Prostate gland (tissue), 2 donors: ENCODE measurements at places on chromosomes 3 and 15.

- no peak overlapping the region for H3K4me3 ChIP-seq
- no peak overlapping the region for H3K27ac ChIP-seq
- no peaks in the 10 kb centered on the region for H3K36me3 ChIP-seq
- DNase-seq: no peak
Observed at GRCh38 chr3:18512007-18512406, 86.9 kb upstream of the SATB1 start.

GRCh38 chr3:39136533-39137434, 16.6 kb downstream of the CSRNP1 start:
- H3K4me1 ChIP-seq: peaks cover 17% of the 10 kb centered on the region
- DNase-seq: no peak
- no peak overlapping the region for H3K4me3 ChIP-seq
- H3K27ac ChIP-seq: no peak overlapping the region
- H3K36me3 ChIP-seq: no peaks in the 10 kb centered on the region

GRCh38 chr3:138438896-138439295, 4.5 kb downstream of the ESYT3 start:
- no peaks in the 10 kb centered on the region for H3K27me3 ChIP-seq
- H3K27ac ChIP-seq: no peak overlapping the region
- H3K4me3 ChIP-seq: no peak overlapping the region
- DNase-seq: no peak
- H3K36me3 ChIP-seq: no peaks in the 10 kb centered on the region

GRCh38 chr3:41673650-41674049, 288.3 kb downstream of the ULK4 start:
- no peaks in the 10 kb centered on the region for H3K36me3 ChIP-seq
- H3K4me1 ChIP-seq: no peaks in the 10 kb centered on the region
- H3K4me3 ChIP-seq: no peak overlapping the region

GRCh38 chr3:134423153-134423552, 48.9 kb upstream of the AMOTL2 start:
- H3K27ac ChIP-seq: no peak overlapping the region
- H3K27me3 ChIP-seq: no peaks in the 10 kb centered on the region
- no peaks in the 10 kb centered on the region for H3K36me3 ChIP-seq
- DNase-seq: no peak
- H3K4me3 ChIP-seq: no peak overlapping the region

GRCh38 chr3:44055951-44056350, 185.7 kb upstream of the TOPAZ1 start:
- no peak overlapping the region for H3K27ac ChIP-seq
- H3K36me3 ChIP-seq: no peaks in the 10 kb centered on the region
- no peaks in the 10 kb centered on the region for H3K27me3 ChIP-seq
- no peaks in the 10 kb centered on the region for H3K4me1 ChIP-seq

DNA sequence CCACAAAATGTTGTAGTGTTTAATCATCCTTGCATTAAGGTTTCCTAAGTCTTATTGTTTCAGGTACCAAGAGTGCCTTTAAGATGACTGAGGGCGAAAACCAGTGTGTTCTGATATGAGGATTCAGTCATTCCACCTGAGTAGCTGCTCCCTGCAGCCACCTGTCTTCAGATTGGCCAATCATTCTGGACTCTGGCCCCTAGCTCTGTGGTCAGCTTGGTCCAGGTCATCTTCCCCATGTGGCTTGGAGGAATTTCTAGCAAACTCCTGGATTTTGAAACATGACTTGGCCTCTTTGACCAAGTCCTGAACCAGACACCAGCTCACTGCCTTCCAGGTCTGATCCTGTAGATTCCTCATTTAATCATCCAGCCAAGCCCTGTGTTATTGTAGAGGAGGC, 7.8 kb upstream of the SLC7A14 start:
- no peak overlapping the region for H3K27ac ChIP-seq
- H3K27me3 ChIP-seq: no peaks in the 10 kb centered on the region
- no peak for DNase-seq
- no peak overlapping the region for H3K4me3 ChIP-seq

- H3K4me1 ChIP-seq: no peaks in the 10 kb centered on the region
- H3K4me3 ChIP-seq: no peak overlapping the region
- no peak overlapping the region for H3K27ac ChIP-seq
- no peak for DNase-seq
Observed at GRCh38 chr15:95884276-95884675, 446.2 kb upstream of the NR2F2 start.
